ENCODE measurements at places on chromosomes 1 and 21.

DNA sequence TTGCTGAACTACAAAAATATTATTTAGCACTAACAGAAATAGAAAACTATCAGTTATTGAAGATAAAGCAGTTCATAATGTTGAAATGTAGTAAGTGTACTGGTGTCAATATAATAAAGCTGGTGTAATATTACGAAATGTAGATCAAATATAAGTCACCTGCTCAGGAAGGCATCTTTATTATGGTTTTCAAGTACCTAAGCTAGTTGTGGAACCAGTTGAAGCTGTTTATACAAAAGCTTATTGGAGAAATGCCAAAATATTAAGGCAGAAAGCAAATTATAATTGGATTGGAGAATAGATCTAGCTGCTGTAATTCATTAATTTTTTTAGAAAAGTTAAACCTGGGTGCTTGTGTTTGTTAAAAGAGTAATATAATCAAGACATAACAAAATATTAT is 6.2 kb upstream of the MARK1 start:
- DNase-seq: no peak

DNA sequence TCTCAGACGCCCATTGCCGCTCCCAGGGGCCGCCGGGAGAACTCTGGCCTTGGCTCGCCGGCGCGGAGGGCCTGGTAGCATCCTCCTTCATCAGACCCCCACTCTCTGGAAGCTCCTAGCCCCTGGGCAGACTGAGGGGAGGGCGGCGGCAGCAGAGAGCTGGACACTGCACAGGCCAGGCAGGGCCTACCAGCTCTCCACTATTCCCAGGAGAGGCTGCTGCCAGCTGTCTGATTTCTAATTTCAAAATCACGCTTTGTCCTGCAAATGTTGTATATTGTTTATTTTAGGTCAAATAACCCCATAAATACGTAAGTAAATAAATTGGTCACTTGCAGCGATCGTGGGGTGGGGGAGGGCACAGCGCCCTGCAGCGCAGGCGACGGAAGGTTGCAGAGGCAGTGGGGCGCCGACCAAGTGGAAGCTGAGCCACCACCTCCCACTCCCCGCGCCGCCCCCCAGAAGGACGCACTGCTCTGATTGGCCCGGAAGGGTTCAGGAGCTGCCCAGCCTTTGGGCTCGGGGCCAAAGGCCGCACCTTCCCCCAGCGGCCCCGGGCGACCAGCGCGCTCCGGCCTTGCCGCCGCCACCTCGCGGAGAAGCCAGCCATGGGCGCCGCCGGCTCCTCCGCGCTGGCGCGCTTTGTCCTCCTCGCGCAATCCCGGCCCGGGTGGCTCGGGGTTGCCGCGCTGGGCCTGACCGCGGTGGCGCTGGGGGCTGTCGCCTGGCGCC is at the start of gene MTARC1:
Gene MTARC1, plus strand, starts transcription at position 577 of the 732 bp plus-strand sequence. Its CDS starts 32 bp downstream, at position 609.
- no peak for DNase-seq

- no peak for DNase-seq
Observed at GRCh38 chr1:14778541-14778897, 180.0 kb downstream of the KAZN start.

DNA sequence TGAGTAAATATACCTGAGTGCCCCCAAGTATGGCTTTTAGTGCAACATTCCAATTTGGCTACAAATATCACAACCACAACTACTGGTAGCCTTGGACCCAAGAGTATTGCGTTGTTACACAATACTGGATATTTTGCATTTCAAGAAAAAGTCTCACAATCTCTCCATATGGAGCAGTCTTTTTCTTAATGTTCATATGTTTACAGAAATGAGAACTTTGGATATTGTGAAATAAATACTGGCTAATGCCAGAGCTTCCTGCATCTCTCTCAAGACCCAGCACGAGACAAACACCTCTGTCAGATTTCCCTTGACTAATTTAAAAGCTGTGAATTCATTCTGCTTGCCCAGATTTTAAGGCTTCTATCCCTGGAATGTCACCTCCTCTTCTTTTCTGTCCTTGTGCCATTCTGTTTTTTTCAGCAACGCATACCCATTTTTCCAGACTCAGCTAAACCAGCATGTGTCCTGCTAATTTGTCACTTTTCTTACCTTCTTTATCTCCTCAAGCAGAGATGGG is 136.2 kb upstream of the BACE2 start:
- no peak for DNase-seq

GRCh38 chr1:6500544-6501278 is 9.2 kb upstream of the PLEKHG5 start:
- DNase-seq: no peak

DNA sequence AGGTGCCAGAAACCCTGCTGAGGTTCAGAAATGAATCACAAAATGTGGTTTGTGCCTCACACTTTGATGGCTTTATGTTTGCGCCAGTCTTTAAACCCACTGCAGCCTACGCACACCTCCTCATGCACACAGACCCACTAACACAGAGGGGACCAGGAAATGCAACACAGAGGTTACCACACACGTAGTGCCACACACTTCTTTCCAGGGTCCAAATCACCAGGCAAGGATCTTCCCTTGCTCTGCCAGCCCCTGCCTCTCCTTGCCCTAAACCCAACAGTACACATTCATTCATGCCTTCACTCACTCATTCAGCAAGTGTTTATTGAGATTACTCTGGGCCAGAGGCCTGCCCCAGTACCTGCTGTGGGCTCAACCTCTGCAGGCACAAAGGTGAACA is 17.5 kb downstream of the MAB21L3 start:
- DNase-seq: no peak

DNA sequence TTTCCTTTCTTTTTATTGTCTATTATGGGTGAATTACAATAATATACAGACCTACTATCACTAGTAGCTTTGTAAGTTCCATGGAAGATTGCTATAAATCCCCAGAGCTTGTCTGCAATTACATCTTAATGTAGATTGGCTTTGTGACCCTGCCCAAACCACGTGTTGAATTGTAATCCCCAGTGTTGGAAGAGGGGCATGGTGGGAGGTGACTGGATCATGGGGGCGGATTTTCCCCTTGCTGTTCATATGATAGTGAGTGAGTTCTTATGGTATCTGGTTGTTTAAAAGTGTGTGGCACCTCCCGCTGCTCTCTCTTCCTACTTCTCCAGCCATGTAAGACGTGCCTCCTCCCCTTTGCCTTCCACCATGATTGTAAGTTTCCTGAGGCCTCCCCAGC is 34.9 kb upstream of the CDC42BPA start:
- DNase-seq: no peak

DNA sequence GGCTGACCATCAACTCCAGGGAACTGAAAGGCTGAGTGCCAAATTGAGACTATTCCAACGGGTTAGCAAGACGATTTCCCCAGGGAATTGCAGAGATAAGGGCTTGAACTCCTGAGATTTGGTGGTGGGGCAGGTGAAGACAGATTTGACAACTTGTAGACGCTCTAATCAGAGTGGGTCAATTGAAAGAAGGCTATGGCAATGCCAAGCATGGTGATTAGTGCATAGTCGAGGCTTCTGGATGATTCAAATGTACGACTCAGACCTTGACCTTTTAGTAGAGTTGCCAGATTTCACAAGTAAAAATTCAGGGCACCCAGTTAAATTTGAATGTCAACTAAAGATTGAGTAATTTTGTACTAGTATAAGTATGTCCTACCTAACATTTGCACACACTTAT is 302.1 kb upstream of the SPAG17 start:
- DNase-seq: no peak

- no peak for DNase-seq
Observed at GRCh38 chr1:185317886-185318310, 855 bp upstream of the IVNS1ABP start.

DNA sequence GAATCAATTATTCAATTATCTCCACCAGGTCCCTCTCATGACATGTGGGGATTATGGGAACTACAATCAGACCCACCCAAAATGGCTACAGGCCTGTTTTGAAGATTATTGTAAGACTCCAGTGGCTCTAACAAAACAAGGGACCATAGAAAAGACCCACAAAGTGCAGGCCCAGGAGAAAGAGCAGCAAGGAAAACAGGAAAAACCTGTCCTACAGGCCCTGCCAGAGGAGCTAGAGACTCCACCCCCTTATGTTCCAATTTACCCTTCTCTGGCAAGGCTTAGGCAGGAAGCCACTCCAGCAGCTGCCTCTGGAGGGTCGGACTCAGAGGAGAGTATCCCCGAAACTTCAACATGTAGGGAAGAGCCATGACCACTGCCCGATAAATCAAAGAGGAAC is 96.5 kb downstream of the LIPI start:
- DNase-seq: no peak

DNA sequence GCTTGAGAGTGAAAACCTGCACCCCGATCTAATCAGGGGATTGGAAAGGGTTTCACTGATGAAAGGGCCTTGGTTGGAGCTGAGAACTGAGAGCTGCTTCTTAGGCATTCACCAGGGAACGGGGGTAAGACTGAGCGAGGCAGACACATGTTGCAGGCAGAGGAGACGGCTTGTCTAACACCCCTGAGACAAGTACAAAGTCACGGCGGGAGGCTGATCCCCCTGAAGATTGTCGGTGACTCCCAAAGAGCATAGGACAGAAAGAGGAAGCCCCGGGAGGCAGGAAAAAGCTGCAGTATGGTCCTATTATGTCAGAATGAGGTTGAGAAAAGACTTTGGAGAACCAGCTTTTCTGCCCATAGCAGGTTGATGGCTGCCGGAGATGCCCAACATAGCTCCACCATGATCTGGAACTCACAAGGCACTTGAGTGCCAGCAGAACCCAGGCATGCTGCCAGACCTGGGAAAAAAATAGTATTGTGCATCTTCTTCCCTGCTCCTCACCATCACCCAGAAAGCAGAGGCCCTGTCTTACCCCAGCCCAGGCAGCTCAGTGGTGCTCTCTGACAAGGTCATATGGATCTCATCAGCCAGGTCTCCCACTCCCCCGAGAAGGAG is 463.9 kb upstream of the PROX1 start:
- DNase-seq: no peak

DNA sequence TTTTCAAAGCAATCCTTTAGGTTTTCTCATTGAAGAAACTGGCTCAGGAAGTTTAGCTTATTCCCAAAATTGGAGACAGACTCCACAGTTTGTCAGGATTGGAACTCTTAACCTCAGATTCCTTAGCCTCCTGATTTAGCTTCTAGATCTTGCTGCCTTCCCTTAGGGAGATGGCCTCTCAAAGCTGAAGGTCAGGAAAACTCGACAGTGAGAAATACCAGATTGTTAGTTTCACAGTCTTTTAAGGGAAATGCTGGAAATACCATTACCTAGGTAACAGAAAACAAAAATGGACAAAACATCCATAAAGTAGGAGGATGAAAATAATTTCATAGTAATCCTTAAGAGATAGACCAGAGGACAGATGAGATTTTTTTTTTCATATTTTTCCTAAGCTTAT is 7.8 kb downstream of the RASAL2 start:
- no peak for DNase-seq

DNA sequence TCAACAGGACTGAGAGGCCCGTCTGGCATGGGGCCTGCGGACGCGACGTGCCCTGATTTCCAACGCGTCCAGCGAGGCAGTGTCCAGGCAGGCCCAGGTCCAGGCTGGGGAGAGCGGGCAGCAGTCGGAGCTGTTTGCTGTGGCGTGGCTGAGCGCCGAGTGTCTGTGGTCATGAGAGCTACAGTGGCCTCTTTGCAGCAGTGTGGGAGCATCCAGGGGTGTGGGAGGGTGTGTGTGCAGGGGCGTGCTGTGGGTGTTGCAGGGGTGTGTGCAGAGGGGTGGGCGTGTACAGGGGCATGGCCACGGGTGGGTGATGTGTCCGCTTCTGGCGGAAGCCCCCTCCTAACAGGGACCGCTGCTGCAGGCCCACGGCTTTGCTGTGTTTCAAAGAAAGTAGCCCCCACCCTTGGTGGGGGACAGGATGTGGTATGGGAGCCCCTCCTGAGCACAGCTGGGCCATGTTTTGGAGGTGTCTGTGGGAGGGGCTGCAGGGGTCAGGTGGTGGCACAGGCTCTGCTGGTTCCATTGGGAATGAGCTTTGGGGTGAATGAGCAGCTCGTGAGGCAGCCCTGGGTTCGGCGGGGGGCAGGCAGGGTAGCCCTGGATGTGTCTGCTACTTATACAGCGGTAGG is 17.7 kb downstream of the PLCH2 start:
- no peak for DNase-seq

- DNase-seq: no peak
Observed at GRCh38 chr1:204818998-204819397, 51.7 kb upstream of the NFASC start.

- DNase-seq: no peak
Observed at GRCh38 chr21:17612023-17612564, 607 bp downstream of the BTG3 start.

- no peak for DNase-seq
Observed at GRCh38 chr1:119141660-119142059, 1.2 kb upstream of the WARS2 start.

DNA sequence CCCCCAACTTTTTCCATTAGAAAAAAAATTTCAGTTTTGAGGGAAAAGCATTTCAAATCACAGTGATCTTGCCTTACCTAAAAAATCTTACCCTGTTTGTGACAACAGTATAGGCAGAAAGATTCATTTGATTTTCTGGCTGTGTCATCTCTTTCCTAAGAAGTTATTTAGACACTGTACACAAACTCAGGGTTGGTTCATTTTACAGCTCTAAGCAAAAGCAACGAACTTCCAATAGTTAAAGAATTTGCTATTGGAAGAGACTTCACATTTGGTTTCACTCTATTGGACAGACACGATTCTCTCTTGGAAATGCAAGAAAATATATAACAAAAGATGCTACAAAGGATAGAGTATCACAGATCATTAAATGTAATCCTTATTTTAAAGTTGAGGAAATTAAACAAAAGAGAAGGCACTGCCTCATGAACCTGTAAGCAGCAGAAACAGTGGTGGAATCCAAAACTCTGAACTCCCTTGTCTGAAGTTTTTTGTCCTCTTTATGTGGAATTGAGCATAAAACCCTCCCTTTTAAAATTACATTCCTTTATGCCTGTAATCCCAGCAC is 20.8 kb downstream of the EYA3 start:
- no peak for DNase-seq

DNA sequence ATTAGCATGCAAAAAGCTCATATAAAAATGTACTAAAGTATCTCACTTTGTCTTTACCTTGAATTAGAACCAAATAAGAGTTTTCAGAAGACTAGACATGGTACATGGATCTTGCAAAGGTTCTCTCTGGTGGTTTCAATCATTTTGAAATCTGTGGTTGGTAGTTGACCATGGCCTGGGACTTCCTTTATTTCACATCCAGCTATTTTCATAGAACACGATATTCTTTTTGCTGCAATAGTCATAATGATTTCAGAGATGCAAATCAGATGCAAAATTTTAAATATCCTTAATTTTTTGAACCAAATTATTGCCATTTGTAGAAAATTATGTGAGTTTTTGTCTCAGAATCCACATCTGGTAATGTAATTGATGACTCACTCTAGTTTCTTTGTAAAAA is 375.1 kb upstream of the ZP4 start:
- no peak for DNase-seq

- no peak for DNase-seq
Observed at GRCh38 chr1:47751996-47752451, 245.2 kb downstream of the TRABD2B start.

DNA sequence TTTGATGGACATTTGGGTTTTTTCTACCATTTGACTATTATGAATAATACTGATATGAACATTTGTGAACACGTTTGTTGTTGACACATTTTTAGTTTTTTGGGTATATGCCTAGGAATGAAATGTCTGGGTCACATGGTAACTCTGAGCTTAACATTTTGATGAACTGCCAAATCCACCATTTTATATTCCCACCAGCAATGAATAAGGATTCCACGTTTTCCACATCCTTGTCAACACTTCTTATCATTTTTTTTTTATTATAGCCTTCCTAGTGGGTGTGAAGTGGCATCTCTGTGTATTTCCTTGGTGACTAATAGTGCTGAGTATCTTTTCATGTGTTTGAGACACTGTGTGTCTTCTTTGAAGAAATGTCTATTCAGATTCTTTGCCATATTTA is 67.6 kb downstream of the RASAL2 start:
- DNase-seq: no peak

GRCh38 chr21:31334648-31335121 is 9.4 kb downstream of the TIAM1 start:
- DNase-seq: no peak
